ENCODE measurements at places on chromosomes 11 and 22.

GRCh38 chr11:134240592-134240991 is 12.6 kb downstream of the THYN1 start:
- no peak for DNase-seq

- no peak for DNase-seq
These were observed 139.4 kb downstream of the PAX6 start for GRCh38 chr11:31671681-31672080.

DNA sequence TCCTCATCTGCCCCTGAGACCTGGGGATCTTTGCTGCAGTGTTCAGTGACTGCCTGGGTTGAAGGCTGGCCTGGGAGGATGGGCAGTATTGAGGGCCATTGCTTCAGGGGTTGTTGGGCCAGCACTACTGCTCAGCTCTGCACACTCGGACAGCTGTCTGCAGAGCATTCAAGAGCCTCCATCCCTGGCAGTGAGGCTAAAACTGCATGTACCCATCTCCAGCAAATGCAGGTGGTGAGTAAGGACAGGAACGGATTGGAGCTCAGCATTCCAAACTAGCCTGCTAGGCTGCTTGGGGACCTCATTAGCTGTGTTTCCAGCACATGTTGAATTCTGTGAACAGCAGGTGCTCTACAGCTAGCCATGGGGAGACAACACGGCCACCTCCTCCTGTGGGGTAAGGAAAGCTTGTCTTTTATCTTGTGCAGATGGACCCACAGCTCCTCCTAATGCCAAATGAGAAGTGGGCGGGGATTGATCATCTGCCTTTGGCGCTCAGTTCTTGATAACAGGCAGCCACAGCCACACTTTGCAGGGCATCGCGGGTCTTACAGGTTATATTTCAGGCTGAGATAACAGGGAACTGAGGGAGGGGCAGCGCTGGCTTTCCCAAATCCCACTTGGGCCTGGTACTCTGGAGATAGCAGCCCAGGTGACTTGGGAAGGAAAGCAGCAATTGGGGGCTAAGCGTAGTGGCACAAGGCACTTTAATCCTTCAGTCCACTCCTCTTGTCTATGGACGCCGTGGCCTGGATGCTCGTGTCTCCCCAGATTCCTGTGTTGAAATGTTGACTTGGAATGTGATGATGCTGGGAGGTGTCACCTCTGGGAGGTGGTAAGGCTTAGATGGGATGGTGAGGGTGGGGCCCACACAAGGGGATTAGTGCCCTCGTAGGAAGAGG is 254.5 kb upstream of the B3GAT1 start:
- no peak for DNase-seq

DNA sequence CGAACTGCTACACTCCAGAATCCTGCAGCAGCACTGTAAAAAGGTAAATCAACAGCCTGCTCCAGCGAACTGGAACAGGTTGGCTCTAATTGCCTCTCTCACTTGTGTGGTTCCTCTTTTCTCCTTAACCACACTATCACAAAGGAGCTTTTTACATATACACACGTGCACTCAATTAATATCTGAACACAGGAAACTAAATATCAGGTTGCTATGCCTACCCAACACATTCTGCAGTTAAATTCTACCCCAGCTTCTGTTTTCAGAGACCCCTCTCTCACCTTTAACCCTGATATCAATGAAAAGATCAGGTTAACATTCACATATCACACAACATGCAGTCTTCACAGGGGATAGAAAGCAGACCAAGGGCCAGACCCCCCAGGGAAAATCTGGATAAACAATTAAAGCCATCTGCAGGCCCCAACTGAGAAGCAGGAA is 11.0 kb downstream of the RBFOX2 start:
- DNase-seq: no peak

- no peak for DNase-seq
These were observed 41.3 kb upstream of the TUB start for GRCh38 chr11:8039530-8040260.

GRCh38 chr22:31857247-31857646 is 87.1 kb upstream of the YWHAH start:
- DNase-seq: no peak

DNA sequence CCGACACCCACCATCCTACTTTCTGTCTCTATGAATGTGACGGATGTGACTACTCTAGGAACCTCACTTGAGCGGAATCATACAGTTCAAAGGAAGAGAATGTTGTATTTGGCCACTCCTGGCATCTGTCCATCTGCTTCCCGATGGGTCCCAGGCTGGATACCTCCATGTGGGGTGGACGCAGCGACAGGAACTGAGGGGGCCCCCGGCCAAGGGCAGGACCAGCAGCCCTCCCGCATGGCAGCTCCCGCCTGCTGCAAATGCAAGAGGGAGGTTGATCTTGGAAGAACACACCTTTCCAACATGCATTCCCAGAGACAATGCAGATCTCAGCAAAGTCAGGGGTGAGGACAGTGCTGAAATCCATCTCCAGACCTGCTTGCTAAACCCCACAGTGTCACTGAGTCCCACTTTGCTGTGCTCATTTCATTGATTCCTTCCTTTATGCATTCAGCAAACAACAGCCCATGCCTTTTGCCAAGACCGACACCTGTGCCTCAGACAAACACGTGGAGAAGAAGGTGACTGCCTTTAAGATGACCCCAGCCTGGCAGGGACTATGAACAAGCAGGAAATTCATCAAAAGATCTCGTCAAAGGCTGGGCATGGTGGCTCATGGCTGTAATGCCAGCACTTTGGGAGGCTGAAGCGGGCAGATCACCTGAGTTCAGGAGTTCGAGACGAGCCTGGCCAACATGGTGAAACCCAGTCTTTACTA is 246.2 kb downstream of the CTTN start:
- DNase-seq: no peak

DNA sequence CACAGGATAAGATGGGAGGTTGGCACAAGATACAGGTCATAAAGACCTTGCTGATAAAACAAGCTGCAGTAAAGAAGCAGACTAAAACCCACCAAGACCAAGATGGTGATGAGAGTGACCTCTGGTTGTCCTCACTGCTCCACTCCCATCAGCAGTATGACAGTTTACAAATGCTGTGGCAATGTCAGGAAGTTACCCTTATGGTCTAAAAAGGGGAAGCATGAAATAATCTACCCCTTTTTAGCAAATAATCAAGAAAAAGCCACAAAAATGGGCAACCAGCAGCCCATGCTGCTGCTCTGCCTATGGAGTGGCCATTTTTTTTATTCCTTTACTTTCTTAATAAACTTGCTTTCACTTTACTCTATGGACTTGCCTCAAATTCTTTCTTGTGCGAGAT is 8.7 kb upstream of the PIWIL4 start:
- no peak for DNase-seq

- DNase-seq: no peak
These were observed 855.8 kb upstream of the LRRC4C start for GRCh38 chr11:42315267-42315666.

DNA sequence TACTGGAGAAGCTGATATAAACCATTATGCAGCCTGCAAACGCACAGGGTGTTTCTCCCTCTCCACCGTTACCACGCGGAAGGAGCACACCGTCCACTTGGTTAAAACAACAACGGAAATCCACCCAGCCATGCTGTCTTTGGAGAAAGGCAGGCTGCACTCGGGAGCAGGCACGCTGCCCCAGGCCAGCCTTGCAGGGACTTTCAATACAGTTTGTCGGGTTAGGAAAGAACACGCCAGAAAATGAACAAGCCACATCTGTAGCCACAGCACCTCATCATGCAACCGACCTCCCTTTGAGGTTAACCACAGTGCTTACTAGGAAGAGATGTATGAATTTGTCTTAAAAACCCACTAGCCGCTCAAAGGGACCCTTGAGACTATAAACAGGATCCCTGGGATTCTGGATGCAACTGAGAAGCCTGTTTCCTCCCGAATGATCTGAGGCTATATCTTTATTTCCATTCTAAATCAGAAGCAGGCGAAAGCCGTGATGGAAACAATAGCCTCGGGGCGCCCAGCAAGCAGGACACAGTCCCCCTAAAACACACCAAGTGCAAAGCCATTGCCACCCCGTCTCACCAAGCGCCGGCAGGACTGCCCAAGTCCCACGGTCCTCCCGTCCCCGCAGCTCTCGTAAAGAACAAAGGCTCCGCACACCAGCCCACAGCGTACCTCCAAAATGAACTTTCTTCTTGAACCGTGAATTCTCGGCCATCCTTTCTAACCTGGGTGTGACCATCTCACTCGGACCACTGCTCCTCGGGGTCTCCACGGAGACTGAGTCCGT is 318.9 kb downstream of the CTTN start:
- DNase-seq: no peak

Measured in stimulated activated CD8-positive, alpha-beta memory T cell treated with anti-CD3 and anti-CD28 coated beads, Interleukin-4, amount 100 ng/mL, for 1 hour (primary cell).